ENCODE measurements at places on chromosomes 16 and 17.

- DNase-seq = no peak
Observed at GRCh38 chr17:43552229-43552837, 6.2 kb upstream of the ETV4 start.

GRCh38 chr17:12406623-12407215 is 259.0 kb upstream of the MYOCD start:
- DNase-seq = no peak

DNA sequence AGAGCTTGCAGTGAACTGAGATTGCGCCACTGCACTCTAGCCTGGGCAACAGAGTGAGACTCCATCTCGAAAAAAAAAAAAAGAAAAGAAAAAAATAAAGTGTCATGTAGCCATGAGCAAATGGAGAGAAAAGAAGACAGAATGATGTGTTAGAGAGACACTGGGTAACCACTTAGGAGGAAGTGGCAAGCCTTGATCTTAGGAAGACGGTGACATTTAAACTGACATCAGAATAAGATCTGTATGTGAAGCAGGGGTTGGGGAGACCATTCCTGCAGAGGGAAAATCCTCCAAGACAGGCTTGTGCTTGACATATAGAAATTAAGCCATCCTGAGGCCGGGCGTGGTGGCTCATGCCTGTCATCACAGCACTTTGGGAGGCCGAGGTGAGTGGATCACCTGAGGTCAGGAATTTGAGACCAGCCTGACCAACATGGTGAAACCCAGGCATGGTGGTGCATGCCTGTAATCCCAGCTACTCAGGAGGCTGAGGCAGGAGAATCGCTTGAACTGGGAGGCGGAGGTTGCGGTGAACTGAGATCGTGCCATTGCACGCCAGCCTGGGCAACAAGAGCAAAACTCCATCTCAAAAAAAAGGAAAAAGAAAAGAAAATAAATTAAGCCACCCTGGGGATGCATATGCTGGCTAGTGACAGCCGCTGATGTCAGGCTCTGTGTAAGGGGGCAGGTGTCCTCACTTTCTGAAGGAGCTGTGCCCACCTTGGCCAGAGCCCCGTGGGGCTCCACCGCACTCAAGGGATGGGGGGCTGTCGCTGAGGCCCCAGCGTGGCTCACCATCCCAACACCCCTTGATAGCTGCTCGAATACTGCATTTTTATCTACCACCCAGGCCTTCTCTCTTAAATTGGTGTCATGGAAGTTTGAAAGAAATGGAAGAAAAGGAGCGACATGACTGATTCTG is 13.1 kb upstream of the CYB5B start:
- no peak for DNase-seq

DNA sequence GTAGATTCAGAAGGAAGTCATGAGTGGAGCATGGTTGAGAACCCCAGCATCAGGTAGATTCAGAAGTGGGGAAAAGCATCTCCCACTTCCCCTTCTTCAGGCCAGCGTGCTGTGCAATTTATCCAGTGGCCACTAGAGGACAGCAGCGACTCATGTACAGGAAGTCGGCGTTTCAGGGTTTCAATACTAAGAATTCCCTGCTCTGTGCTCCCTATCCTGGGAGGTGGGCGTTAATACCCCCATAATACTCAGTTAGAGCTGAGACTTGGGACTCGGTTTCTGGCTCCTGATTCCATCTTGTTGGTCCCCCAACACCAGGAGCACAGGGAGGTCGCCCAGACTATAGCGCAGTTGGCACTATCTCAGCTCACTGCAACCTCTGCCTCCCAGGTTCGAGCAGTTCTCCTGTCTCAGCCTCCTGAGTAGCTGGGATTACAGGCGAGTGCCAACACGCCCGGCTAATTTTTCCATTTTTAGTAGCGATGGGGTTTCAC is 75.3 kb upstream of the AMZ2 start:
- peak; percentile 50 for DNase-seq

DNA sequence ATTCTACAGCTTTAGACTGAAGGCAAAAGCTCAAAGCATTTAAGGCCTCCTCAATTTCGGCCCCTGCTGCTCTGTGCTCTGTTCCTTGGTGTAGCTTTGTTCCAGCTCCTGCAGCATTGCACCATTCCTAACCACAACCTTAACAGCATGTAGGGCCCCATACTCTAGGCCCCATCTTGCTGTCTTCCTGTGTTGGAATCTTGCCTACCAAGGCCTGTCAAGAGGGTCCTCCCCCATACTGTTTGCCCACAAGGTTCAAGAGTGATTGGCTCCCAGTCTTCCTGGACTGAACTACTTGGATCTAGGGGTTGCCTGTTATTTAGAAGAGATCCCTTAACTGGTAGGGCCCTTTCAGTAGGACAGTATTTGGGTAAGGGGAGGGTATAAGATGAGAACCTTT is 26.8 kb downstream of the TRPV2 start:
- DNase-seq = no peak

- DNase-seq = no peak
Observed at GRCh38 chr16:56611281-56611833, 3.0 kb downstream of the MT2A start.

- DNase-seq = no peak
Observed at GRCh38 chr17:81341516-81342268, 46.6 kb upstream of the SLC38A10 start.

- DNase-seq = no peak
Observed at GRCh38 chr16:88940862-88941817, 35.9 kb downstream of the CBFA2T3 start.

DNA sequence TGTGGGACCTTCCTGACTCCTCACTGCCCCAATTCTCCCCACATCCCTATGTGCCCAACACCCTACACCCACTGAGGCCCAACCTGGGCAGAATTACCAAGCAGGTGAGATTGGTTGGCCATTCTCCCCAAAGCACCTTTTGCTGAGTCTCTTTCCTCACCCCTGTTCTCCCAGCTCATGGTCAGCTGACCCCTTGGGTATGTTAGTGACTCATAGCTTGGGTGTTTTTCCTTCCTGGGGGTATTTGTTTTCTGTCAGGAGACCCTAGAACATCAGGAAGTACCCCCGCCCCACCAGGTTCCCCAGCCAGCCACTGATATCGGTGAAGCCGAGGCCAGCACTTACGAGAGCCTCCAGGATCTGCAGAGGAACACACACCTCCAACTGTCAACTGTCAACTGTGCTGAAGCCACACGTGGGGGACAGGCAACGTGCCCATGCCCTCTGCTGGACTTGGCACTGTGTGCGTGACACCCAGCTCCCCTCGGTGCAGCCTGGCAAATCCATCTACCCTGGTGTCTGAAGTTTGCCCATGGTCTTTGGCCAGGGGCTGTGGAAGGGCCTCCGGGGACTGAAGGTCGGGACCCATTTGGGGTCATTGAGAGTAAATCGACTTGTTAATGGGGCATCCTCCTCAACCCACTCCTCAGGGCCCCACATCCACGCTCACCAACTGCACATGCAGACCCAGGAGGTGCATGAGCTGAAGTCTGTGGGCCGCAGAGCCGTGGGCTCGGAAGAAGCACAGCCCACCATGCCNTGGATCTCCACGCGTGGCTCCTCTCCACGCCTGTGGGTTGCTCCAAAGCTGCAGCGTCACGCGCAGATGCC is 53.1 kb downstream of the METRNL start:
- DNase-seq = no peak

DNA sequence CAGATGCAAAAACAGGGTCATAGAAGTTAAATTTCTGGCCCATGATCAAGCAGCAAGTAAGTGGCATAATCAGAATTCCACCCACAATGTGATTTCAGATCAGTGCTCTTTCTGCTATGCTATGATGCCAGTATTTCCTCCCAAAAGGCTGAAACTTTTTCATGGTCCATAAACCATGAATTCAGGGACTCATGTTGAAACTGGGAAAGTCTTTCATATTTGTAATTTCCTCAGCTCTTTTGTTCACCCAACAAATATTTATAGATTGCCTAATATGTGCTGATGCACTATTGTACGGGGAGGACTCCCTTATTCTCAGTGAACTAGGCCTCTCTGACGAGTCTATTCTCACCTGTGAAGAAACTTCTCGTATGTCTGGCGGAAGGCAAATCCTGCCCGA is 156.3 kb downstream of the MYO1D start:
- no peak for DNase-seq

GRCh38 chr17:69117855-69118784 is 23.6 kb downstream of the ABCA6 start:
- no peak for DNase-seq

DNA sequence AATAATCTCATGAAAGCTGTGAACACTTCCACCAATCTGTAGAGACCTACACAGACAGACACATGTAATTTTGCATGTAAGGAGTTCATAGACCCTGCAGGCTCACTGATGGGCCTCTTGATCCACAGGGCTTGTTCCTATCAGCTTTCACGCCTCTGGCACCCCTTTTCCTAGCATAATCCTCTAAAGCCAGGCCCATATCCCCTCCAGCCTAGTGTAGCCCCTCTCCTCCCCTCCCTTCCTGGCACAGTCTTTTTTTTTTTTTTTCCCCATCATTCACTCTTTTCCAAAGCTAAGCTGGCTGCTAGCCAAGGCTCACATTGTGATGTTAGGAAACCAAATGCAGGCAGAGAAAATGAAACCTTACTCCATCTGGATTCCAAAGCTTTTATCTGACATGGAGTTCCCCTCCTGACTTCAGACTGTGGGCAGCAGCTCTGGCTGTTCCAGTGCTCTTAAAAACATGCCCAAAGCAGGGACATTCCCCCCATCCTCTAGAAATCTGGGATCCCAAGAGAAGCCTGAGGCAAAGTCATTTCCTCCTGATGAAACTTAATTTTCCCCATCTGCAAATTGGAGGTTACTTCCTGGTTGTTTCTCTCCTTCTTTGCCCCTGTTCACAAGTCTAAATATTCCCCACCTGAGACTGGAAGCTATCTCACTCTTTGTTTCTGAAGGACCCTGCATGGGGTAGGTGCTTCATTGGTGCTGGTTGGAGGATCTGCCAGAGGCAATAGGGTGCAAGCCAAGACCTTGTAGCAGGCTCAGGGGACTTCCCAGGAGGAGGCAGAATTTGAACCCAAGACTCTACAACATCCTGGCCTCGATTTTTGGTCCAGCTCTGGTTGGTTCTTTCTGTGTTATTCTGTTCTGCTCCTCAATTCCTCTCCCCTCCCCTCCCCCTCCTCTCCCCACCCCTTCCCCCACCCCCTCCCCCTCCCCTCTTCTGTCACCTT is 9.9 kb upstream of the CCL5 start:
- no peak for DNase-seq

- DNase-seq = no peak
Observed at GRCh38 chr16:80100186-80100585, 440.6 kb upstream of the DYNLRB2 start.

DNA sequence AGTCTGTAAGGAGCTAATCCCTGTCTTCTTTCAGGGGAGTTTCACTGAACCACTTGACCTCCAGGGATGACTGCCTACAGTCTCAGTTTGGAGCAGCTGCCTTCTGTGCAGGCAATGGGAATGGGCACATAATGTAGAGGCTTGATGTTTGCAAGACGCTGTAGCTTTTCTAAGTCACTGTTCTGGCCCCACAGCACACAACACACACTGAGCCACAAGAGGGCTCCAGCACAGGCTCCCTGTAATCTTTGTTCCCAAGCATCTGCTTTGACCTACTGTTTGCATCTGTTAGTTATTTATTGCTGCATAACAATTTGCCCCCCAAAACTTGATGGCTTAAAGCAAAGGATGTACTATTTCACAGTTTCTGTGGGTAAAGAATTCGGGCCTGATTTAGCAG is 419.0 kb upstream of the ASIC2 start:
- DNase-seq = no peak

- DNase-seq = no peak
Observed at GRCh38 chr16:8818504-8819270, 21.0 kb downstream of the PMM2 start.

GRCh38 chr17:78991906-78992532 is 12.3 kb upstream of the LGALS3BP start:
- DNase-seq = no peak

DNA sequence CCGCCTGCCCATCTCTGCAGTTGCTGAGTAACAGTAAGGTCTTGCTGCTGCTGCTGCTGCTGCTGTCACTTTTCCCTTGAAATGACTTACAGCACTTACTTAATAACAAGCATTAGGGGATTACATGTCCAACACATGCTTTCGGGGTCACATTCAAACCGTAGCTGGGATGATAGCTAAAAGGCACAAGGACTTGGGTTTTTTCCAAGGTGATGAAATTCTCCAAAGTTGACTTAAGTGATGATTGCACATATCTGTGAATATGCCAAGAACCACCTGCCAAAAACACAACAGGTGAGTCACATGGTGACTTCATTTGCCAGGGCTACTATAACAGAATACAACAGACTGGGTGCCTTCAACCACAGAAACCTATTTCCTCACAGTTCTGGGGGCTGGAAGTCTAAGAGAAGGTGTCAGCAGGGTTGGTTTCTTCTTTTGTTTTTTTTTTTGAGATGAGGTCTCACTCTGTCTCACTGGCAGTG is 121.9 kb upstream of the TNRC6C start:
- no peak for DNase-seq

DNA sequence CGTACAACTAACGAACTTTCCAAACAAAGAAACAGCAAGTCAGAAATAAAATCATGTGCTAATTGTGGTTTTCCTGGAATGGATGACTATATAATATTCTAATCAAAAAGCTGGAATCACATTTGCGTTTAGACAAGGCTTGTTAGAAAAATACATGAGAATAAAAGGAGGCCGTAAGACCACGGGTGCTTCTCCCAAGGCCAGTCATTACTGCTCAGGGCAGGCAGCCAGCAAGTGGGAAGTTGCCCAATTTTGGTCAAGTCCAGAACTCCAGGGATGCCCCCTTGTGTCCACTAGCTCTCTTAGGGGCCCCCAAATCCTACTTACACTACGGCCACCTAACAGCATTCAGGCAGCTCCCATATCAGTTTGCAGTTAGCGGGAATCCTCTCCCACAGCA is 25.9 kb upstream of the LYRM9 start:
- no peak for DNase-seq

DNA sequence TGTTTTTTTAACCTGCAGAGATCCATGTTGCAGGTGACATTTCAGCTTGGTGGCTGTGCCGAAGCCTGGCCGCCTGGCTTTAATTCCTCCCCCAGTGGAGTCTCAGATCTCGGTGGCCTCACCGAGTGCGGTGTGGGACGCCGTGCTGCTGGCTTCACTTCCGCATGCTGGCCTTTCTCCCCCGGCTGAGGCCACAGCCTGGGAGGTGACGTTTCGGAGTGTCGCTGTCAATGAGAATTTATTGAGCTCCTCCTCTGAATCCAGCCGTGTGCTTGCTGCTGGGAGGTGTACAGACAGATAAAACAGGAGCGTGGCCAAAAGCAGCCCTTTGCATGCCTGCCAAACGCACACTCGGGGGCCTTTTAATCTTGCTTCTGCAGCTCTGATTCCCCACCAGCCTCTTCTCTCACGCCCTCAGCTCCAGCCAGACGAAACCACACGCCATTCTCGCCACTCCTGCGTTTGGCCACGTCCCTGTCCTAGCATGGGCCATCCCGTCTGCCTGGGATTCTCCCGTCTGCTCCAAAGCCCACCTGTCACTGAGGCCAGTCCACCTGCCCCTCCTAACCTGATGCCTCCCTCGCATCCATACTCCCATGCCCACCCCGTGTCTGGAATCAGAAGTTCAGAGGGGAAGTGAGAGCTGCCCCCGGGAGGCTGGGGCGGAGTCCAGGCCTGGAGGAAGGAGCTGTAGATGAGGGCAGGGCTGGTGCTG is 3.6 kb downstream of the GSE1 start:
- no peak for DNase-seq

- no peak for DNase-seq
Observed at GRCh38 chr16:1789643-1790045, 3.9 kb downstream of the IGFALS start.

- DNase-seq = no peak
Observed at GRCh38 chr17:52294301-52294700, 135.8 kb upstream of the CA10 start.

- no peak for DNase-seq
Observed at GRCh38 chr17:16044487-16044886, 44.9 kb downstream of the TTC19 start.

All from stimulated activated CD4-positive, alpha-beta T cell treated with anti-CD3 and anti-CD28 coated beads, Interleukin-1b, Interleukin-23, amount 100 ng/mL, for 1 hour (primary cell).